ENCODE measurements at places on chromosomes 2 and 18. TPM values are rescaled to one million over a fixed set of nuclear protein-coding genes. Genes with fewer than 3 reads are reported as not detected.

GRCh38 chr2:28515176-28515751 lies 19.4 kb downstream of the PLB1 start:
- no peak overlapping the region for H3K4me3 ChIP-seq
- no peak overlapping the region for H3K27ac ChIP-seq
- DNase-seq: no peak
- H3K4me1 ChIP-seq: no peaks in the 10 kb centered on the region

GRCh38 chr2:218485986-218486667 lies 67.2 kb downstream of the VIL1 start:
- peaks cover 18% of the 10 kb centered on the region for H3K4me1 ChIP-seq
- no peak for DNase-seq
- no peak overlapping the region for H3K27ac ChIP-seq
- peaks cover 4% of the 10 kb centered on the region for H3K36me3 ChIP-seq
- no peaks in the 10 kb centered on the region for H3K27me3 ChIP-seq

- no peak overlapping the region for H3K4me3 ChIP-seq
- no peaks in the 10 kb centered on the region for H3K27me3 ChIP-seq
- H3K4me1 ChIP-seq: no peaks in the 10 kb centered on the region
- H3K27ac ChIP-seq: no peak overlapping the region
- no peaks in the 10 kb centered on the region for H3K36me3 ChIP-seq
Measured at GRCh38 chr2:85659324-85659981, 8.5 kb downstream of the SFTPB start.

GRCh38 chr2:12071318-12071717 lies 324.9 kb downstream of the LPIN1 start:
- no peak for DNase-seq
- H3K27ac ChIP-seq: no peak overlapping the region
- H3K4me1 ChIP-seq: no peaks in the 10 kb centered on the region

GRCh38 chr18:76619621-76620315 lies 124.7 kb upstream of the ZNF516 start:
- no peak for DNase-seq
- H3K27ac ChIP-seq: no peak overlapping the region
- H3K27me3 ChIP-seq: no peaks in the 10 kb centered on the region

Gene TWIST2
- total RNA-seq: not detected

Gene BCL11A
- total RNA-seq: 6.8 TPM

- H3K36me3 ChIP-seq: no peaks in the 10 kb centered on the region
- H3K4me1 ChIP-seq: no peaks in the 10 kb centered on the region
- no peaks in the 10 kb centered on the region for H3K27me3 ChIP-seq
- DNase-seq: no peak
Measured at GRCh38 chr2:111015283-111015995, 105.3 kb upstream of the BCL2L11 start.
